HS-5 (cell line): ENCODE measurements at places on chromosomes 2 and 18.

DNA sequence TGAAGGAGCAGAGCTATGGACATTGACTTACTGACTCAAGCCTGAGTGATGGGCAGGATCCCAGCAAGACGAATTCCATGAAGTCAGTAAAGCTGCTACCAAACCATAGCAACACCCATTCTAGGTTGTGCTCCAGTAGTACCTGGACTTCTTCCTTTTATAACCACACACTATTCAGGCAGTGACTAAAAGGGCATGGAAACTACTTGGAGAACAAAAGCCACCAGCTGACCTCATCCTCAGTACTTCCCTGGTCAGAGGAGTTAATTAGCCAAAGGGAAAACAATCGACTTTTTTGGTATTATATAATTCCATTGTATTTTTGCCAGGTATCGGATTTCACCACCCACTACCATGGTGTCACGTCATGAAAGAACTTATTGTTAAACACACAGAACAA, 237.1 kb downstream of the TTC32 start:
- no peak for DNase-seq

GRCh38 chr18:33697498-33697897, 119.5 kb downstream of the ASXL3 start:
- DNase-seq: no peak

GRCh38 chr18:7257426-7257740, 26.5 kb downstream of the LRRC30 start:
- DNase-seq: no peak

DNA sequence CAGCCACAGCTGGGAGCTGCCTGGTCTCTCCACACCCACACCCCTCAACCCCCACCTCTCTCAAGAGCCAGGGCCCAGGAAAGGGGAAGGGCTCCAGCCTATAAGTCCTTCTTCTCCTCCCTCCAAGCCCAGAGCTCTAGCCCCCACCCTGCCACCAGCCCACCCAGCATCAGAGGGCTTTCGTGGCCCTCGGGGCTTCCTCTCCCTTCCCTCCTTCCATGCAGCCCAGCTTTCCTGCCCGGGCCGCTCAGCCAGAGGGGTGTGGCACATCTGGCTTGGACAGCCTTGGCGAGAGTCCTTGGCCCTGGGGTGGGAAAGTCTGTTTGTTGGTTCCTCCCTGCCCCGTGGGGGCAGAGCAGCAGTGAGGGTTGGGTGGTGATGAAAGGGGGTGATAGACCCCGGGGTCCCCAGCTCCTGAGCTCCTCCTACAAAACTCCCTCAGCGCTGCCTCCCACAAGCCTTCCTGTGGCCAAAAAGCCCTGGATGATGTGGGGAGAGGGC, 7.0 kb downstream of the TNS1 start:
- DNase-seq: no peak

- DNase-seq: no peak
These were observed 206.8 kb downstream of the OTX1 start for GRCh38 chr2:63257473-63257872.
